Left renal cortex interstitium (tissue), 4 donors: ENCODE measurements at places on chromosomes 6 and 20.

DNA sequence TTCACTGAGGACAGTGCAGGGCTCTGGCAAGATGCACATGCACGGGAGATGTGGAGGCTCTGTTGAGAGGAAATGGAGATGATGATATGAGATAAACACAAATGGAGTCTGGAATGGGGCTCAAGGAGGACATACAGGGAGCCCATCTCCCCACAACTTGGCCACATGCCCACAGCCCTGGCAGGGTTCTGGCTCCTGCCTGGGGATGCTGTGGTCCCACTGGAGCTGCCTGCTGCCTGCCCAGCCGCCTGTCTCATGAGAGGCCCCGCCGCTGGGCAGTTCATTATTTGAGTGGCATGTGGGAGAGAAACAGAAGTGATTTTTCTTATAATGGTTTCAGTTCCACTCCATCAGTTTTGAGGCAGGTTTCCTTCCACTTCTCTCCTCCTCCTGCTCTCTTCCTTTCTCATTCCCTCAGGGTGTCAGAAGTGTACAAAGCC is 133.6 kb upstream of the TRAF3IP2 start:
- no peak for DNase-seq

DNA sequence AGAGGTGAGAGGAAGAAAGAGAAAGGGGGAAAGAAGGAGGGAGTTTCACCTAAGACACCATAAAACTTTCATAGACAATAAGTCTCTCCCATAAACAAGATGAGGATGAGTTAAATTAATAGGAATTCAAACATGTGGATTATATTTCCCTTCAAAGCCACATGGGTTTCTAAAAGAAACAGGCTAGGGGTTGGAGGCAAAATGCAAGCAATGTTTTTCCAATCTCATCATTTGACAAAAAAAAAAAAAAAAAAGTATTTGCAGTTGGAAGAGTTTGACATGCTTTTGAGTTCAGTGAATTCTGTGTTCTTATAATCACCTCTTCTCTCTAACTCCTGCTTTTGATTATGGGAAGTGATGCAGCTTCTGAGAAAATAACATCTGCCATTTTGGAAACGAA is 286.5 kb upstream of the PRND start:
- DNase-seq = no peak

DNA sequence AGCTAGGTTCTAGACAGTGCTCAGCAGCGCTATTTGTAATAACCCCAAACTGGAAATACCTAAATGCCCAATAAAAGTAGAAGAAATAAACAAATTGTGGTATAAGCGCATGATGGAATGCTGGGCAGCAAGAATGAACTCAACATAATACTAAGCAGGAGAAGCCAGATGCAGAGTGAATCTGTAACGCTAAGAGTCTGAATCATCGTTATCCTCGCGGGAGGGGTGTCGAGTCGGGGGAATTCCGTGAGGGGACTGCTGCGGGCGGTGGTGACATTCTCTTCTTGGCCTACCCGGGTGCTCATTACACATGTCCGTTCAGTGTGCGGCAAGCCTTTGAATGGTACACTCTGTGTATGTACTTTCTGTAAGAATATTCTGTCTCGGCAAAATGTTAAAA is 83.7 kb downstream of the SULF2 start:
- no peak for DNase-seq

- DNase-seq = peak; percentile 56
Observed at GRCh38 chr20:36199345-36200257, 36.7 kb upstream of the AAR2 start.

DNA sequence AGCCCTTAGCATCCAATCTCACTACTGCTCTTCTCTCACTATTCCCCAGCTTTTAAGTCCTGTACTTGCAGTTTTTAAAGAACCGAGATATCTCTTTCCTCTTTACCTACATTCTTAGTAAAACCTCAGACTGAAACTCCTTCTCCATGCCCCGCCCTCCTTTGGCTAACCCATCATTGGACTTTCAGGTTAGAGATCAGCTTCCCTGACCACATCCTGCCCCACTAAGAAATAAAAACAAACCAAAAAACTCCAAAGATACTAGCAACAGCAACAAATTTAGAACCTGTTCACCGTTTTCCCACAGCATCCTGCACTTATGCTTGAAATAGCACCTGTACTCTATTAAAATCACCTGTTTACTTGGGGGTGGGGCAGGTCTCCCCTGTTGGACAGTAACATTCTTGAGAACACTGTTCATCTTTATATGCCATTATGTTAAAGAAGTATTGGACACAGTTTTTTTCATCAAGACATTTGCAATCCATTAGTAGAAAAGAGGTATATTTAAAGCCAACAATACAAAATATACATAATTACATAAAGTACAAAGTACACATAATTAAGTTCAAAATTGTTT is 16.3 kb upstream of the SMAP1 start:
- DNase-seq = no peak

GRCh38 chr6:3961581-3962215 is 112.5 kb downstream of the FAM50B start:
- DNase-seq = no peak

- DNase-seq = peak; percentile 19
Observed at GRCh38 chr6:144158133-144158532, 7.8 kb downstream of the STX11 start.

DNA sequence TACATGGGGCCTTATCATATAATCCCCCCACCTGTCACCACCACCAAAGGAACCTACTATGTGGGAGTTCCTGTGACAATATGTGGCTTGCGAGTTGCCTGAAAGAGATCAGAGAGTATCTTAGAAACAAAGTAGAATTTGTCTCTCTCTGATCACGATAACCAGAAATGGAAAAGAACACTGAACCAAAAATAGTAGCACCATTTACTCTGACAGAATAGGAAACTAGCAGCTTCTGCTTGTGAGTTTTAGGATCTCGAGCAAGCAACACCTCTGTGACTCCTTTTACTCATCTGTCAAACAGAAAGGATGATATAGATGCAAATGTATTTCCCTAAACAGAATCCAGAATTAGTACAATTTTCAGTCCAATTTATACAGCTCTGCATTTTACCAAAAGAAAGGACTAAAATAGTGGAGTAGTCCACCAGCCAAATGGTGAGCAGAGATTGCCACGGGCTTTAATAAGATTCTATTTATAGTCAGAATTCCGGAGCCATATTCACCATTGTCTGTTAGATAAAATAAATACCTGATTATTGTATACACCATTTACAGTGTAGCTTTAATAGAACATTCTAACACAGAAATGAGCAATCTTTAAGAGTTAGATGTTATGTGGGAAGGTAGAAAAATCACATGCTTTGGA is 19.9 kb upstream of the STMND1 start:
- no peak for DNase-seq

DNA sequence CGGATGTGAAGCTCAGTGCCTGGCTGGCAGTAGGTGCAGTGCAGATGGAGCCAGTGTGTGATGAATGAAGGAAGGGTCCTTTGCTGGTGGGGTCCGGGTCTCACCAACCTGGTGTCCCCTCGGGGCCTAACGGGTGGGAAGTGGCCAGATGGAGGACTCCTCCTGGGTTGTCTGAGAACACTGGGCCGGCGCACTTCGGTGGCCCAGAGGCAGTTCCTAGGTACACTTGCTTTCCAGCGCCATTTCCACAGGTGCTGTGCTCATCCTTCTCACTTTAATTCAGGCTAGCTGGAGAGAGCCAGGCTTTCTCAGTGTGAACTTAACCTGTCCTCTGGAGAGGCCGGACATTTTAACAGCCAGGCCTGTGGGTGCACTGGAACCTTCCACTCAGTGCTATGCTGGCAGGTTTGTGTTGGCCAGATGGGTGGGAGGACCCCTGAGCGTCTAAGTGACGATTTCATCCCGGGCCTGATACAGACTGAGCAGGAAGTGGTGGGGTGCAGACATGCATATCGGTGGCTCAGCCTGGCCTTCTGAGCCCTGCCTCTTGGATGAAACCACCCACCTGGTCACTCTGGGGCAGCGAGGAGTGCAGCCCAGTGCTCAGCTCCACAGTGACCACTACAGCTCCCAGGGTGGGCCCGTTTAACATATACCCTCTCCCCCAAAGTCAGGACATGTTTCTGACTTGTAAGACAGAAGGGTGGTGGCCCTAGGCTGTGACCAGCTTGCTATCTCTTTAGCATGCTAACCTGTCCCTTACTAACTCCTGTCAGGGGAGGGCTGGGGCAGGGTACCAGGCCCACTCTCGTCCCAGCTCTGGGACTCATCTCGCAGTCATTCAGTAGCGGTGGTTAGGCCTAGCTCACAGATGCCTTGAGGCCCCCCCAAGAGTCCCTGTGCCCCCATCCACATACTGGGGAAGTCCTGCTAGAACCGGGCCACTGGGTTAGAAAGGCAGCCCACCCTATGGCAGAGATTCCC is 8.2 kb upstream of the PYGB start:
- DNase-seq = no peak

DNA sequence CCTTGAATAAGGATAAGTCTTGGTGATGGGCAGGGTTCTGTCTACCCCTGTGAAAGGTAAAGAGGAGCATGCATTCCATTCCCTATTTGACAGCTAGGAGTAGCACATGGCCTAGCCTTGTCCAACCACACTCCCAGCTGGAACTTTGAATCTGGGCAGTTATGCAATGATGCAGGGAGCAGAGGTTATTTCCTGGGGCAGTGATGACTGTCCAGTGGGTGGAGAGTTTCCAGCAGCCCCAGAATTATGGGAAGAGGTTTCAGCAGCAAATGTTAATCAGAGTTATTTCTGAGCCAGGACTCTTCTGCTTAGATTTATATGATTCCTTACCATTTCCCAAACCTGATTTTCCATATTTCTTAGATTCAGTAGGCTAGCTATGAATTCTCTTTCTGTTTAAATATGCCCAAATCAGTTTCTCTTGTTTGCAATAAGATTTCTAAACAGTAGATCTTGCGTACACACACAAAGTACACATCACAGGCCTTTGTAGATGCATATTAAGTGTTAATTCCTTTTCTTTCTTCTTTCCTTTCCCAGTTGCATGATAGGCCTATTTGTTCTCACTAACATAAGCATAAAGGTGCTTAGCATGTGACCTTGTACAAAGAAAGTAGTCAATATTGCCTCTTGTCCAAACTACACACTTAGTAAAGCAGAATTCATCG is 17.3 kb upstream of the TXLNB start:
- DNase-seq = no peak
